Spleen (tissue), 13 donors: ENCODE measurements at places on chromosomes 2 and 18. TPM values are rescaled to one million over a fixed set of nuclear protein-coding genes. Genes with fewer than 3 reads are reported as not detected.

The MC5R gene
- not detected for total RNA-seq

The FHOD3 gene
- total RNA-seq: 1.2 TPM

The ATP8B1 gene
- total RNA-seq: 22.0 TPM

The NCKAP5 gene
- total RNA-seq: 4.7 TPM
